ENCODE measurements at places on chromosomes 6 and 20.

DNA sequence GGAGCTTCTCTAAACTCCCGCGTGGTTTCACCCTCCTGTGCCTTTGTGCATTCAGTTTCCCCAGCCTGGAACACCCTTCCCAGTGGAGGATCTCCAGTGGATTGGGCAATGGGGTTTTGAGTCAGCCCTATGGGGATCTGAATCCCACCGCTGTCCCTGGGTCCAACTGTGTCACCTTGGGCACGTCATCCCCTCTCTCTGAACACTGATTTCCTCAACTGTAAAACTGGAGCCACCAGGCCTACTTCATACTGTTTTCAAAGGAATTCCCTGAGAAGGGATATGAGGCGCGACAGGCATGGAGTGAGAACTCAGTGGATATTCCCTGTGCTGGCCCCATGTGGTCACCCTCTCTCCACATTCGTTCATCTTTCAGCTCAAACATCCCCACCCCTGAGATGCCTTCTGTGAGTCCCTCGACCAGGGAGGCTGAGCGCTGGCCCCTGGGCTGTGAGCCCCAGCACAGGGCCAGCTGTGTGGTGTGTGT lies 25.7 kb downstream of the MAFB start:
- no peak for DNase-seq

GRCh38 chr6:155088856-155089255 lies 93.7 kb downstream of the TIAM2 start:
- no peak for DNase-seq

DNA sequence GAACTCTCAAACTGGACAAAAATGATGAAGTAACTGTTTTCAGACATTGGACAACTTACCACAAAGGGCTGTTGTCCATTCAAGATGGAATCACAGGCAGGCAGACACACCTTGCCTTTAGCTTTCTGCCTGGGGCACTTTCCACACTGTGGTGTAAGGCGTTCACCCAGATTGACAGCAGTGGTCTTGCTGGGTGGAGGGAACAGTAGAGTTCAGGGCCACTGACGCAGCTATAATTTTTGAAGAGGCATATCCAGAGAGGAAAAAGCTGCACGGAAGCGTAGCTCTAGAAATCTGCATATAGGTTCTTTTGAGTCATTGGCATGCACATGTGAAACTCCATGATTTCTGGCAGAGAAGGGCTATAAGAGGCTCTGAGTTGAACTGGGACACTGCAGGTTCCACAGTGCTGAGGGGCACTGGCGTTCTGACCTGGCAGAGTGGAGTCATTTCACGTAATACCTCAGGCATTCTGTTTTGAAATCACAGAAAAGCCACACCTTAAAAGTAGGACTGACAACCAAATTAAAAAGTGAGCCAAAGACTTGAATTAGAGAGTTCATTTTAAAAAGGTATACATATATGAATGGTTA lies 105.0 kb upstream of the EDN1 start:
- DNase-seq: no peak

- DNase-seq: no peak
These were observed 190.3 kb downstream of the RNF144B start for GRCh38 chr6:18577491-18577890.

GRCh38 chr20:11041396-11041795 lies 367.6 kb upstream of the JAG1 start:
- no peak for DNase-seq

GRCh38 chr20:10428008-10428407 lies 6.0 kb downstream of the MKKS start:
- DNase-seq: no peak

DNA sequence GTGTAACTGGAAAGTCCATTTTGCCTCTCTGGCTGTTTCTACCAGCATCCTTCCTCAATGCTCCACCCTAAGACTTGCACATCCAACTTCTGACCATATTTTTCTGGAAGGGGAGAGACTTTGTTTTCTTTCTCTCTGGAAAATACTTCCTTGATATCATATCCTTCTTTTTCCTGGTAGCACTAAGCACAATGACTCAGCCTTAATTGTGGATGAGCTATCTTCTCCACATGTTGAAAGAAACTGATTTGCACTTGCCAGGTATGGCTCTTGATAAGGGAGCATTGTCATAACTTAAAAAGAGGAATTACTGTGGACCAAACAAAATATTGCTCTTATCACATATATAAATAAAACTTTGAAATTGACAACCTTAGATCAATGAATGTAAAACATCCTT lies 30.1 kb upstream of the IBTK start:
- DNase-seq: no peak

- DNase-seq: no peak
These were observed 20.3 kb downstream of the TRAF3IP2 start for GRCh38 chr6:111585241-111585973.

DNA sequence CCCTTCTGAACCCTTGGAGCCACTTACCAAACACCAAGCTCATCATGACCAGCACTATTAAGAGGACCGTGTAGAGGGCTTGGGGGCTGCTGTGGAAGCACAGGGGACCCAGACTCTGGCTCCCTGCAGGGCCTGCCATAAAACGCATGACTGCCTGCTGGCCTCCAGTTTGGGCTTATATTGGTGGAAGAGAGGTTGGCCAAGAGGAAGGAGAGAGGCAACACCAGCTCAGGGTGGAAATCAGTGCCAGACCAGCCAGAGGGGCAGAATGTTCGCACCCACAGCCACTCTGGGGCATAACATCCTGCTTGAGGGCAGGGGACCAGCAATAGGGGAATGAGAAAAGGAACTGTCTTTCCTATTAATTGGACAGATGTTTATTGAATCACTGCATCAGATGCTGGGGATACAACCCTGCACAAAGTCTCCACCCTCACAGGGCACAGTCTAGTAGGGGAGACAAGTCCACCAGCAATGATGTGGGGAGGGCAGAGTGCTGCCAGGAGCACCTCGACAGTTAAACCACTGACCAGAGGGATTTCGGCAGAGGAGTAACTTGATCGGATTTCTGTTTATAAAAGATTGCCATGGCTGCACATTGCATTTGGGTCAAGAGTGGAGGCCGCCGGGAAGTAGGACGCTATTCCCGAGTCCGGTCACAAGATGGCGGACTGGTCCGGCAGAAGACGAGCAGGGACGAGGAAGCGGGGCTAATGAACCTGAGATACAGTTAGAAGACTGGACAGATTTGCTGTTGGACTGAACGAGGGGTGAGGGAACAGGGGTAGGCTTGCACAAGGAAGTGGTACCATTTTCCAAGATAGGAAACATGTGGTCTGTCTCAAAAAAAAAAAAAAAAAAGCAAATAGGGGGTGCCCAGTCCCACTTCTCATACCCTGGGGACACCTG lies at the start of gene LY6G5C:
Gene LY6G5C (minus strand): TSS at position 842 of the 909 bp plus-strand sequence. CDS start 694 bp downstream, at position 148.
- DNase-seq: peak; percentile 89

DNA sequence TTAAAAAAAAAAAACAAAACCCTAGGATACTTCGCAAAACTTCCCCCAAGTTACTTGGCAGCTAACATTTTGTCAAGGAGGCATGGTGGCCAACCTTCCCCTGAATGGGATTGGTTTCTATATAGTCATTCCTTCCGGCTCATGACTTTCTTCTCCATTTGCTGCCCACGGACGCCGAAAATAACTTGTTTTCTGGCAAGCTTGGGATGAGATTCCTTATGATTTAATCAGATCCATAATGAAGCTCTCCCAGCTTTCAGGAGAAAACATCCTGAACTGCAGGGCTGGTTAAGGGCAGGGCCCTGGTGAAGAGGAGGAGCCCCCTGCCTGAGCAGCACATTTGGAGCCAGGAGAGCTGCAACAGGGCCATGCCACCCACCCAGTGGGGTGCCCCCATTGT lies 49.9 kb downstream of the PPP1R16B start:
- DNase-seq: no peak

DNA sequence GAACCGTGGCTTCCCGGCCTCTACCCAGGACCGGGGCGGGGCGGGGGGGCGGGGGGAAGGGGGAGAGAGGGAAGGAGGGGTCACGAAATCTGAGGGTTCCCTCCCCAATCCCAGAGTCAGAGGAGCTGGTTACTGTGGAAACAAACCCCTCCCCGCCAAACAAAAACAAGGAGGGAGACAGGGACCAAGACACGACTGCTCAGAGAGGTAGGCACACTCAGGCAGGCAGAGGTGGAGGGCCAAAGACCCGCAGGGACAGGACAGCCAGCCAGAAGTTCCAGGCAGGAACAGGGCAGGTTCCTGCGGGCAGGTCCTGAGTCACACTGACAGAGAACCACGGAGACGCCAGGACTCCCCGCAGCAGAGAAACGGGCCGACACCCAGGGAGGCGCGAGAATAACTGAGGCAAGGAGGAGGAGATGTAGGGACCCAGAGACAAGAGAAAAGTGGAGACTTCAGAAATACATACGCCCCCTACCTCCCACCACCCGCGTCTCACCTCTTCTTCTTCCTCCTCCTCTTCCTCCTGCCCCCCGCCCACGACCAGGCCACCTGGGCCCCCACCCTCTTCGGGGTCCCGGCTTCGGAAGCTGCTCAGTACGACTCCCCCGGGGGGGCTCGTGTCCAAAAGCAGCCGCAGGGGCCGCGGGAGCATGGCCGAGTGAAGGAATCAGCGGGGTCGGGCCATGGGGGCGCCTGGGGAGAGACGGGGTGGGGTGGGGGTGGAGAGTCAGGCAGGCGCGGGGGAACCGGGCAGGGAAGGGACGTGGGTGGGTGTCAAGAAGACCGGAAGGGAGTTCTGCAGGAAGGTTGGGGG lies 578 bp downstream of the RGL2 start:
- peak; percentile 93 for DNase-seq

DNA sequence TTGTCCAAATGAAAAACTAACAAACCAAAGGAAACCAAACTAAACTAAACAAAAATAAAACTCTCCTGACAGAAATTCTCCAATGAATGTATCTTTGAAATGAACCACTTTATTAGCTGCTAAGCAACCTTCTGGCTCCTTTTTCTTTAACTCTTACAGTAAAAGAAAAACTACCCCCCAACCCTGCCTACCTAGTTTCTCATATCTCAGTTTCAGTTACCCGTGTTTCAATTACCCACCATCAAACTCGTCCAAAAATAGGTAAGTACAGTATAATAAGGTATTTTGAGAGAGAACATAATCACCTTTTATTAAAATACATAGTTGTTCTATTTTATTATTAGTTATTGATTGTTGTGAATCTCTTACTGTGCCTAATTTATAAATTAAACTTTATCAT lies 177.4 kb upstream of the THEMIS start:
- DNase-seq: no peak

DNA sequence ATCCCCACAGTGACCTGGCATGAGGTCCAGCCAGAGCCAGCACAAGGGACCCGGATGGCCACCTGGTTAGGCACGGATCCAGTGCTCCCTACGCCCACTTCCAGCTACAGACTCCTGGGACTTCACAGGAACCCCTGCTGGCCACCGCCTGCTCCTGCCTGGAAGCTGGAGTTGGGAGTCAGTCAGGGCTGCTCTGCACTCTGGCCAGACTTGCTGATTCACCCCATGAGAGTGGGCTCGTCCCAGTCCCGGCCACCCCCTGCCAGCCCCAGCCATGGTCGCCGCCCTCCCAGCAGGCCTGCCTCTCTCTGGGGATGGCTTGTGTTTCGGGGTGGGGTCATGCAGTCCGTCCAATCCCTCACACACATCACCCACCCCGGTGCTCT lies 125.8 kb downstream of the DLL1 start:
- no peak for DNase-seq

DNA sequence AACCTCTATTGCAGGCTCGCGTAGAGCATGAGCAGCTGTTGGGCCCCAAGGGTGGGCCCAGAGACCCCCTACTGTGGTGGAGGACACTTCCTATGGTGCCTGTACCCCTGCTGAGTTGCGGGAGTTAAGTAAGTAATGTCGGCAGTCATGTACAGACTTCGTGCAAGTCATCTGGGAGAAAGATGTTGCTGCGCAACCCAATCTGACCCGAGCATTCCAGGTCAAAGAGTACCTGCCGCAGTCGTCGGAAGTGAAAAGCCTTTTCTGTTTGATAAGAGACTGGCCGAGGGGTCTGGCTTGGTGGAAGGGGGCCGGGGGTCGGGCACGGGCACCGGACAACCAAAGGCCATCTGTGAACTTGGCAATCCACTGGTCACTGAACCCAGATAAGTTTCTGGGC lies 44.3 kb downstream of the OR2B6 start:
- no peak for DNase-seq

DNA sequence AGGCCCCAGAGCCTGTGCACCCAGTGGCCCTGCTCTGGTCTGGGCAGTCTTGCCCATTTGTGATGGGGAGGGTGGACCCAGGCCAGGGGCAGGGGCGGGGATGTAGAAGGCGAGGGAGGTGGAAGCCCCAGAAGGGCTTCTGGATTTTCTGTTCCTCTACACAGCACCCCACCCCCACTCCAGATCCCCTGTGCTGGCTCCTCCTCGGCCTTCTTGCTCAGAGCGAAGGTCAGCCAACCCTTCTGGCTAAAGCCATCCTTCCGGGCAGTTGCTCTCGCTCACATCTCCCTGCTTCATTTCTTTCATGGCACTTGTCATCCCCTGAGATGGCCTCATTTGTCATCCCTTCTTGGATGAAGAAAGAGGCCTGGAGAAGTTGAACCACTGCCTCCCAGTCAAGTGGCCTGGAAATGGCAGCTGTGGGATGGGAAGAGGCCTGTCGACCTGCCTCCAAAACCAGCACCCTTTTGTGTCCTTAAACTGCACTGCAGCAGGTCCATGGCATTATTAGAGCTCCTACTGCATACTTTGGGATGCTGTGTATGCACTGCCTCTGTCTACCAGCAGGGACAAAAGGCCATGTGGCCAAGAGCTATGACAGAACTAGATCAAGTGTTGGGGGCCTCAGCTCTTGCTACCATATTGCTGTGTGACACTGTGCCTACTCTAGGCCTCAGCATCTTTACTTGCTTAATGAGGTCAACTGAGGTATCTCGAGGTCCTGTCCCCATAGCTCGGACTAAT lies 19.9 kb downstream of the PEDS1 start:
- DNase-seq: no peak

DNA sequence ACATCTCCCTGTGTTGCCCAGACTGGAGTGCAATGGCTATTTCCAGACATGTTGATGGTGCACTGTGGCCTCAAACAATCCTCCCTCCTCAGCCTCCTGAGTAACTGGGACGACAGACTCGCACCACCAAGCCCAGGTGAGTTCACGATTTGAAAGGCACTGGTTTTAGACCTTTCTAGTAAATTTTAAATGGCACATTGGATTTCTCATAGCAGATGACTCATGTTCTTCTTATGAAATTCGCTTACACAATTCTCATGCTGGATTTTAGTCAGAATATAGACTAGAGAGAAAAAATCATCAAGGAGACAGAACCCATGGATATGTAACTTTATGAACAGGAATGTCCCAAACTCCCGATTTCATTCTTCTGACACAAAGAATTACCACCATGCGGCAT lies 18.1 kb upstream of the PXDC1 start:
- DNase-seq: no peak

- no peak for DNase-seq
These were observed 16.4 kb downstream of the SYNJ2 start for GRCh38 chr6:157997893-157998608.

All from activated CD4-positive, alpha-beta T cell treated with anti-CD3 and anti-CD28 coated beads, Interleukin-2, amount 10 ng/mL, durations not matched to agents 24 days and 14 days (primary cell).